Sigmoid colon (tissue), 7 donors: ENCODE measurements at places on chromosomes 16 and 17. TPM values are rescaled to one million over a fixed set of nuclear protein-coding genes. Genes with fewer than 3 reads are reported as not detected.

Gene SCARF1
- polyA plus RNA-seq = 2.1 TPM

Gene ZACN
- 1.3 TPM for polyA plus RNA-seq

GRCh38 chr16:50910736-50911100, 168.8 kb downstream of the CYLD start:
- DNase-seq = no peak

DNA sequence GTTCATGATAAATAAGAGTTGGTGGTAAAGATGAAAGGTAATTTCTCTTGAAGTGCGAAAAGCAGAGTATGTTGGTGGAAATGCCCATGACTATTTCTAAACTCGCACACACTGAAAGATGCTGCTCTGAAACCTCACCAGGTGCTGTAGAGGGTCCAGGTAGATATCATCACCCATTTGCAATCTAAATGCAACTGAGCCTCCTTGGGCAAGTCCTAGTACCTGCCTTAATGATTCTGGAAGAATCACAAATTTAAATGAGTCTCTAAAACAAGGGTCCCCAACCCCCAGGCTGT, 5.9 kb upstream of the MMD start:
- DNase-seq = no peak

DNA sequence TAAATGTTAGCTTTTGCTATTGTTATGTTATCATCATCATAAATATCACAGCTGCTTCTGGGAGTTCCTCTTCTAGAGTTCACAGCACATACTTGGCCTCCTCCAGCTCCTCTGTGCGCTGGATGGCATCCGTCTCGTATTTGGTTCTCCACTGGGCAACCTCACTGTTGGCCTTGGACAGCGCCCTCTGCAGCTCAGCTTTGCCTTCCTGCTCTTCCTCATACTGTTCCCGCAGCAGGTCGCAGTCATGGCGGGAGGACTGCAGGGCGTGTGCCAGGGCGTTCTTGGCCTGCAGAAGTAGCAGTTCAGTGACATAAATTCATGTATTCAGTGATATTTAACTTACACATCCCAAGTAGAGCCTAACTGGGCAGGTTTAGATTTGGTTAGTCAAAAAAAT, 23.4 kb downstream of the MYH8 start:
- no peak for DNase-seq

GRCh38 chr16:50253514-50253910, 12.8 kb upstream of the ADCY7 start:
- DNase-seq = no peak
